ENCODE measurements at places on chromosomes 4 and X.

DNA sequence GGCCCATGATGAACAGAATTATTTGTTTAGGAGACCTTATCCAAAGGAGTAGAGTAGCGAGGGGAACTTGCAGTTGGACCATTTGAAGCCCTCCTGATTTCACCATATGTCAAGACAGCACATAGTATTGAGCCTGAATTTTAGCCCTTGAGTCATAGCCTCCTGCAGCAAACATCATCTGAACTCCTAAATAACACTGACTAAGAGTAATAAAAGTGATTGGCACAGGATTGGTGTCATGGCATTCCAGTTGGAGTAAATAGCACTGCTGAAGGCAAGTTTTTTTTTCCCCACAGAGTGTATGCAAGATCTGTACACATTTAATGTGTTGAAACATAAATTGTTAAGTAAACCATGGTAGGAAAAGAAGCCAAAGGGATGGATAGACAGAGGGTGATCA, 89.0 kb downstream of the COMMD8 start:
- no peak for DNase-seq

DNA sequence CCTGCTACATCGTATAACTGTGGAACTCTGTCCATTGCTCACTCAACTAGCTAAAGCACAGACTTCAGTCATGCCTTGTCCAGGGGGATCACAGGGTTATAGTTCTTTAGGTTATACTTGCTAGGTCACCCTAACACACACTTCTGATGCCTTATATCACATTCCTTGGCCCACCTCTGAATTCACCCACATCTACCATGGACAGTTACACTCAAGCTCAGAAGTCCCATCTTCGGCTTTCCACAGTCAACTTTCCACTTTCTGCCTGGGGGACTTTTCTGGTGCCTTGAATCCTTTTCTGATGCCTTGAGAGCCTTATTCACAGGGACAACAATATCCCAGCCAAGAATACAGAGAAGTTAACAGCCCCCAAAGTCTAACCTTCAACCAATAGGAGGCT, 129.2 kb upstream of the MAOA start:
- no peak for DNase-seq

- no peak for DNase-seq
Measured at GRCh38 chr4:120331486-120332370, 265.1 kb upstream of the MAD2L1 start.

GRCh38 chrX:81202456-81202819, 536 bp downstream of the SH3BGRL start:
- no peak for DNase-seq

- DNase-seq: no peak
Measured at GRCh38 chr4:109011241-109012026, 248.6 kb upstream of the ETNPPL start.

DNA sequence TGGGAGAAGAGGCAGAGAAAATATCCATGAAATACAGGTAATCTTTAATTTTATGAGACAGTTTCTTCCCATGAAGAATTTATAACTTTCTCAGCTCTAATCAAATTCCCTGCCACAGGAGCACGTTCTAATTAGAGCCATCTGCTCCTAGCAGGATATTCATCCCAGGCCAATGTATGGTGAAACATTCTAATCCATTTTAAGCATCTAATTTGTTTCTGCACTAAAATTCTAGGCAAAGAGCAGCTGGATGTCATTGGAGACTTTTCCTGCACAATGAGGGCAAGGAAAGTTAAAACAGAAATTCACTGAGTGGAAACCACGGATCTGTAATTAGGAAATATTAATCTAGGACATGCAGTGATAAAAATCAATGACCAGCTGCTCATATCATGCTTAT, 107.7 kb upstream of the ZFP42 start:
- DNase-seq: no peak

DNA sequence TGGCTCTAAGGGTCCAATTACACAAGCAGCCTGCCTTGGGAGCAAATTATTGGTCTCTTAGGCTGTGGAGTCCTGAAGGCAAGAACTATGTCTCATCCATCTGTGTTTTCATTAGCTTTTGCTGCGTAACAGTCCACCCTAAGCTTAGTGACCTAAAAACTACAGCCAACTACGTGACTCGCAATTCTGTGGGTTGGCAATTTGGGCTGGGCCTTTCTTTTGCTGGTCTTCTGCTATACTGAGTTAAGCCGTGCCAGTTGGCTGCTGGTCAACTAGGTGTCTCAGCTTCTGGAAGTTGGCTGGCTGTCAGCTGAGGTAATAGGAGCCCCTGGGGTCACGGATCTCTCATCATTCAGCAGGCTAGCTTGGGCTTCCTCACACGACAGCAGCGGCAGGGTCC, 205.6 kb upstream of the S100G start:
- DNase-seq: no peak

DNA sequence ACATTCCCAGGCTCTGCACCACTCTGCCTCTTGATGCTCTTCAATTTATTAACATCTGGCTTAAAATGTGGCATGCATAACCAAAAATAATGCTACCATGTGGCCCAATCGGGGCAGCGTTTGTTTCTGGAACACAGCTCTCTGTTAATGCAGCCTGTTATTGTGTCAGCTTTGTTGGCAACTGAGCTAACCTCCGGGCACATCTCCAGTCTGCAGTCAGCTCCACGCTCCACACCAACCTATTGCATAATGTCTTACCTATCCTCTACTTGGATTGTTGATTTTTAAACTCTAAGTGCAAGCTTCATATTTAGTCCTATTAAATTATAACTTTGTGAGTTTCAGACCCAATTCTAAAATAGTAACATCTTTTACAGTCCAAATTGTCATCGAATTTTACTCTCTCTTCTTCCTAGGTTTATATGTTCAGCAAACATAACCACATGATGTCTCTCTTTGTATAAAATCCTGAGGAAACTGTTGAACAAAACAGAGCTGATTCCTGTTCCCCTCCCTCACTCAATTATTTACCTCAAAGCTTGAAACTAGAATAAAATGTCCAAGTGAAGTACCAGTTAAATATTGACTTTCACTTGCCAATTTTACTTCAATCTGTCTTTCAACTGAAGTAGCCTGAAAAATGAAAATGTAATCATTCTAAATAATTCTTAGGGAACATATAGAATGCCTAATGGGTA, 92.2 kb upstream of the RAPGEF2 start:
- DNase-seq: no peak

GRCh38 chr4:55372259-55372658, 23.5 kb upstream of the TMEM165 start:
- no peak for DNase-seq

DNA sequence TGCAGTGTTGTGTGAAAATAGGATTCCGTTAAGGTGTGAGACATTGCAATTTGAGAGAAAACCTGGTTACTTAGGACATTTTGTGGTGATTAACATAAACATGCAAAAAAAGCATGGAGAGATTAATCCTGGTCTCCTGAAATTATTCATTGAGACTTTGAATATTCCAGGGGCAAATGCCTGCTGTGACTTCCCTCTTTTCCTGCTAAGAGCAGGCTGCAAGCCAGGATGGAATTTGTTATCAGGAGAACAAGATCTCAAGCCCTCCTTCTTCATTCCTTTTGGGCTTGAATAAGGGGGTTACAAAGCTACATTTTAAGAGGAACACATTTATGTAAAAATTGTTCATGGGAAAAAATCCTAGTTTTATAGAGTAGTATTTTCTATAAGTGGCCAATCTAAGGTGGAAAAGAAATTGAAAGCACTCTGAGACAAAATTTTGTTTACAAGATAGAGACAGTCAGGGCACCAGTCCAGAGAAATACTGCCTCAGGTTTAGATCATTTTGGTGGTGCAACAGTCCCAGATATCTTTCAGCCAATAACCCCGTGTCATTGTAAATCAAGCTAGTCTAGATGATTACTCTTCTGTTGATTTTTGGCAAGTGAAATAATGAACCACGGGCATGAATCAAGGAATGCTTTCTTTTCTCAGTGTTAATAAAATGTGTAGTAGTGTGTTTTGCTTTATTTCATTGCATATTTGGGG, 1528.3 kb upstream of the AGA start:
- DNase-seq: no peak

DNA sequence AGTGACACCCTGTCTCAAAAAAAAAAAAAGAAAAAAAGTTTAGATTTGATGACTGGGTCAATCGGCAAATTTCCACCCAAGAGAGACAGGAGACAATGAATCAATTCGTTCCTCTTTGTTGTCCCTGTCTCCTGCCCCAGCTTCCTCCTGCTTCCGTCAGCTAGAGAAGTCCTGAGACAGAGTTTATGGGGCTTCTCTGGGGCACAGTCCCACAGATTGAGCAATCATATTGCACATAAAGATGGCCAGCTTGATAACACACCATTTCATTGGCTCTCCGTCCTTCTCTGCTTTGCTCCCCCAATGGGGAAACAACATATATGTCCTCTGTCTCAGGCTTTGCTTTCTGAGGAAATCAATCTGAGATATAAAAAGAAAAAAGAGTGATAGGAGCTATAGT, 78.4 kb upstream of the FUNDC1 start:
- DNase-seq: no peak

DNA sequence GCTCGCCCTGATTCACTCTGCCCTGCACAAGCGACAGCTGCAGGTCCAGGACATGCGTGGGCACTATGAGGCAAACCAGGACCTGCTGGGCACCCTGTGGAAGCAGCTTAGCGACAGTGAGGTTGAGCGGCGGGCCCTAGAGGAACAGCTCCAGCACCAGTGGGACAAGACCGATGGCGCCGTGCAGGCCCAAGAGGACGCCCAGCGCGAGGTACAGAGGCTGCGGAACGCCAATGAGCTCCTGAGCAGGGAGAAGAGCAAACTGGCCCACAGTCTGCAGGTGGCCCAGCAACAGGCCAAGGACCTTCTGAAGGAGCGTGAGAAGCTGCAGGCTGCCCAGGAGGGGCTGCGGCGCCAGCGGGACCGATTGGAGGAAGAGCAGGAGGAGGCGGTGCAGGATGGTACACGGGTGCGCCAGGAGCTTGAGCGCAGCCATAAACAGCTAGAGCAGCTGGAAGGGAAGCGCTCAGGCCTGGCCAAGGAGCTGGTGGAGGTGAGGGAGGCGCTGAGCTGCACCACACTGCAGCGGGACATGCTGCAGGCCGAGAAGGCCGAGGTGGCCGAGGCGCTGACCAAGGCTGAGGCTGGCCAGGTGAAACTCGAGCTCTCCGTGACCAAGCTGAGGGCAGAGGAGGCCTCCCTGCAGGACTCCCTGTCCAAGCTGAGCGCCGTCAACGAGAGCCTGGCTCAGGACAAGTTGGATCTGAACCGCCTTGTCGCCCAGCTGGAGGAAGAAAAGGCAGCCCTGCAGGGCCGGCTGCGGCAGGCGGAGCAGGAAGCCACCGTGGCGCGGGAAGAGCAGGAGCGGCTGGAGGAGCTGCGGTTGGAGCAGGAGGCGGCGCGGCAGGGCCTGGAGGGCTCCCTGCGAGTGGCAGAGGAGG, 12.8 kb downstream of the SMIM10L2A start:
- no peak for DNase-seq

GRCh38 chrX:57587062-57587461, 4.7 kb upstream of the ZXDB start:
- no peak for DNase-seq

DNA sequence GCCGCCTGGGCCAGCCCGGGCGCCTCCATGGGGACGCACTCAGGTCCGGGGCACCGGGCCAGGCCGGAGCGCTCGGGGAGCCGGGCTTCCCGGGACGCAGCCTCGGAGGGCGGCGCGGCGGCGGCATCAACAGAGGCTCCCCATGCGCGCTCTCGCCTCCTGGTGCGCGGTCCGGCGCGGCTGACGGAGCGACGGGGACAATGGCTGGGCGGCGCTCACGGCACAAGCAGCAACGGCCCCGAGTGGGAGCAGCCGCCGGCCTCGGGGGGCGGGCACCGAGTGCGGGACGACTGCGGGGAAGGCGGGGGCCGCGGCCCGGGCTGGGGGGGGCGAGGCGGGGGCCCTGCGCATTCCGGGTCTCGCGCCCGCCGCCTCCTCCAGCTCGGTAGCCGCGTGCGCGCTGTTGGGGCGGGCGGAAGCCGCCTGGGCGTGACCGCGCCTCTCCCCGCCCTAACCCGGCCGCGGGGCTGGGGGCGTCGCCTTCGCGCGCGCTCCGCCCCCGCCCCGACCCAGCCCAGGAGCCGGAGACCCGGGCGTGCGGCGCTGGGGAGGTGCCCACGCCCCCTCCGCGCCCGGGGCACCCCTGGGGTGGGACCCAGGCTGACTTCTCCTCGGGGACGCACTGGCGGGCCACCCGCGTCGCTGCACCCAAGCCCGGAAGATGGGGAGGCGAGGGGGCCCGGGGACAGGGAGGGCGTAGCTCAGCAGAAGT, at the start of gene PRKX:
Gene PRKX, minus strand, starts transcription at position 425 of the 712 bp plus-strand sequence. Its CDS starts 396 bp downstream, at position 29.
- DNase-seq: peak; percentile 18

- no peak for DNase-seq
Measured at GRCh38 chr4:111652236-111652635, 493.0 kb upstream of the FAM241A start.

GRCh38 chrX:19195243-19195610, 73.0 kb upstream of the ADGRG2 start:
- DNase-seq: peak; percentile 0

DNA sequence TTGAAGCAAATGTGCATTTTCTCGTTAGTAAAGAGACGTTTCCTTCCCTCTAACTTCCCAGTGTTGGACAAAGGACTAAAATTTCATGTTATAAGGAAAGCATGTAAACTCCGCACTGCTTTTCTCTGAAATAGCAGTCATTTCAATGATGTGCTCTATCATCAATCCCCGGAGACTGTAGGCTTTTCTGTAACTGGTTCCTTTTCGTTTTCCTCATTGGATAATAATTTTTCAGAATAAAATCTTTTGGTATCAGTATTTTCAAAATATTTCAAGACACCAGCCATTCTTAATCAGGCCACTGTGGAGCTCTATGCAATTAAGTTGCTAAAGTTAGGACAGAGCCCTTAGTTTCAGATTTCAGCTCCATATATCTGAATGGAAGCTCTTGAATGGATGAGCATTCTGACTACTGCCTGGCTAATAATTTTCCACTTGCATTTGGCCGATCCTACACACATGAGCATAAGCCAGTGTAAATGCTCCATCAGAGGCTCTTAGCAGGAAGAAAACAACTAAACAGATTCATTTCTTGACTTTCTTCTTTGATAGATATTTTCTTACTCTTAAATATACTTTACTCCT, 157.7 kb downstream of the CHIC2 start:
- DNase-seq: no peak

DNA sequence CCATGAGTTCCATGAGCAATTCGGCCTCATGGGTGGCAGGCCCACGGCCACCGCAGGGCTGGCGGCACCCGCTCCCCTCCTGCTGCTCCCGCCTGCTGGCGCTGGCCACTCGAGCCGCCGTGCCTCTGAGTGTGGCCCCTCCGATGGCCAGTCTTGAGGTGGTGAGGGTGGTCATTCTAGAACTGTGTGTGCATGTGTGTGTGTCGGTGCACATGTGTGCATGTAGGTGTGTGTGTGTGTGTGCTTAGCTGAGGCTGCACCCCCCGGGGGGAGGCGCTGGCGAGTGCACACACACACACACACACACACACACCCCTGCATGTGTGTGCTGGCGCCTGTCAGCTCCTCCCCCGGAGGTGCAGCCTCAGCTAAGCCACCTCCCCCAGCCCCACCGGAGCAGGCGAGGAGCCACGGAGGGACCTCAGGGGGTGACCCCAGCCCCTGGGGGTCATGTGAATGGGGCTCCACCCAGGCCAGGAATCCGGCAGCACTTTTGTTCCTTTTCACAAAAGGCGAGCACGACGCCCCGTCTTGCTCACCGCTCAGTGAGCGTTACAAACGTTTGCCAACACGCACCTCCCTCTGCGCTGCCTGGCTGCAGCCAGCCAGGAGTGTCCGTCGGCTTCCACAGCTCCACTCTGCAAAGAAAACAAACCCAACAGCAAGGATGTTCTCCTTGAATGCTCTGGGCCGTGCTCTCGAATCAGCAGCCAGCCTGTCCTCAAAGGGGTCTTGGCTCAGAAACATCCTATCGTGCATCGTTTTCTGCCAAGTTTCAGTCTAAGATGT, 29.9 kb downstream of the FGFRL1 start:
- DNase-seq: no peak

- no peak for DNase-seq
Measured at GRCh38 chr4:61741327-61742096, 541.4 kb downstream of the ADGRL3 start.
